Stimulated activated CD4-positive, alpha-beta T cell treated with anti-CD3 and anti-CD28 coated beads, Interleukin-2, amount 100 ng/mL, for 24 hours (primary cell): ENCODE measurements at places on chromosomes 6 and 20.

DNA sequence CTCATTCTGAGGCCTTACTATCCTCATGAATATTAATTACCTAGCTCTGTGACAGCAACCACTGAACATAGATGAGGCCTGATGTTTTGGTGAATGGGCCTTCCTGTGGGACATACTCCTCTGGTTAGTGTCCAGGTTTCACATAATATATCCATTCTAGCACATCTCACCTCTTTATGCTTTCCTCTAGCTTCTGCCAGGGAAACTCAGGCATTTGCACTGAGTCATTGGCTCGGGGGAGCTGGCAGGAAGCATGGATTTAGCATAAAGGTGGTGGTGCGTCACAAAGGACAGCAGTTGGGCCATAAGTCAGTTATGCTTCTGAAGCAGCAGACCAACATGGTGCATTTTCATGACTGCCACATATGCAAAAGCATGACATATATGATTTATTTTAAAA, 37.5 kb upstream of the TMEM170B start:
- DNase-seq: no peak

DNA sequence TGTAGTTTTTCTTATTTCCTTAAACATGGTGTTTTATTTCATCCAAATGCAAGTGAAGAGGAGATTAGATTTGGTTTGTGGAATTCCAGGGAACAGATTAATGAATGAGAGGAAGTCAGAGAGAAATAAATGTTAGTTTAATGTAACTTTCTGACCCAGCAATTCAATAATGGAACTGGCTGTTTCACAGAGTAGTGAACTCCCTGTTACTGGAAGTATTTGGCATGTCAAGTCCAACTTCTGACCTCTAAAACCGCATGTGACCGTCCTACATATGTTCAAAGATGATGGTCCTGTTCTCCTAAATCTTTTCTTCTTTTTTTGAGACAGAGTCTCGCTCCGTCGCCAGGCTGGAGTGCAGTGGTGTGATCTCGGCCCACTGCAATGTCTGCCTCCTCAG, 18.7 kb downstream of the PROCR start:
- no peak for DNase-seq

DNA sequence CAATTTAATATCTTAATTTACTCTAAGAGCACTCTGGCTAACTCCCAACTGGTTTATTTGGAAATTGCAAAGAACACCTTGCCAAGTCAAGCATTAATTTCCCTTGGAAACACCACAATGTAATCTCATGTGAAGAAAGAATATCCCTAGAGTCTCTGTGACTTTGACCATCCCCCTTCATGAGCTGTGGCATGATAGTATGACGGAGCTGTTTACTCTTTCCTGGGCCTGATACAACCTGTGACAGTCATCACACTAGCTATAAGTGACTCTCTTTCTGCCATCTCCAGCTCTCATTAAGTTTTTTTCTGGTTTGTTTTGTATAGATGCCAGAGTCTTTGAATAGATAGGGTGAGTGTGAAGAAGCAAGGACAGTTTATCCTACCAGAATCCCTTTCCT, 470.3 kb upstream of the JARID2 start:
- DNase-seq: no peak

DNA sequence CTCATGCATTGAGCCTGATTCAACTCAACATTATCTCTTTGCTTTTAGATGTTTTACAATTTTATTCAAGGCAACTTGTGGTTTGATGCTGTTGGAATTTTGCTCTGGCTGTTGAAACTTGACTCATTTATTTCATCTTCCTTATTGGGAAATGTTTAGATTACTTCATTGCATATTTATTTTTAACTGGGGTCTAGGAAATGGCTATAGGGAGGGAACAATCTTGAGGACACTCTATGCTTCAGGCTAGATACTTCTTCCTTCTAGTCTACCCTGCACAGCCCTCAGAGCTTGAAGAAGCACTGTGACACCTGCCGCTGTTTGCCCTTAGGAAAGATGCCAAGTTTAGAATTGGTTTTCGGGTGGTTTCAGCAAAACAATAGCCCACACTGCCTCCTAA, 183.4 kb downstream of the ADGRG6 start:
- DNase-seq: no peak

DNA sequence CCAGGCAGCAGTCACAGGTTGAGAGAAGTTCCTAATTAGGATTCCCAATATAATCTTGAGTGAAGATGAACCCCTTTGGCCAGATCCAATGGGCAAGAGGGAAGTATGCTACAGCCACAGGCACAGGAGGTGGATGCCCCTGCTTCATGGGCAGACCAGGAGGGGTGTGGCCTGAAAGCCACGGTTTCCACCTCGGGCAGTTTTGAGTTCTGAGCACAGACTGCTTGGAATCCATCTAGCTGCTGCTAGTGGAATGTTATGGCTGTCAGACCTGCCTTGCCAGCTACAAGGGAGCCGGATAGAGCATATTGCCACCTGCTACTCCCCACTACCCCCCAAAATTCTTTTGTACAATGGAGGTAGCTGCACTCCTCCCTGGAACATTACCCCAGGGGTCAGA, 672.9 kb downstream of the HACE1 start:
- no peak for DNase-seq

DNA sequence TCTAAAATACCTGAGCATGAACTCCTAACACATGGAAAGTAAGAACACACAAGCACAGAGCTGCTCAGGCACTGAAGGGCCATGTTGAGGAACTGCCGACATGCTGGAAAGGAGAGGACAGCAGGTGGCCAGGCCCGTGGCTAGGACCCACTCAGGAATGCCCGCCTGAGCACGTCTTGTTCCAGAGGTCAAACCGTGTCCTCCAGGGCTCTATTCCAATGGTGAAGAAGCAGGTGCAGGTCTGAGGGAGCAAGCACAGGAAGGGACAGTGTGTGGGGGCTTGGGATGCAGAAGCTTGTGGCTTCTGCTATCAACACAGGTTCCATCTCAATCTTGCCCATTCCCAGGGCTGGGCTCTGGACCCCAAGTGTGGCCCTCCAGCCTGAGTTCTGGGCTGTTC, 20.7 kb downstream of the CST9L start:
- no peak for DNase-seq

GRCh38 chr6:132215805-132216204, 185.5 kb downstream of the MOXD1 start:
- no peak for DNase-seq

GRCh38 chr20:8320306-8320705, 188.2 kb downstream of the PLCB1 start:
- DNase-seq: no peak

DNA sequence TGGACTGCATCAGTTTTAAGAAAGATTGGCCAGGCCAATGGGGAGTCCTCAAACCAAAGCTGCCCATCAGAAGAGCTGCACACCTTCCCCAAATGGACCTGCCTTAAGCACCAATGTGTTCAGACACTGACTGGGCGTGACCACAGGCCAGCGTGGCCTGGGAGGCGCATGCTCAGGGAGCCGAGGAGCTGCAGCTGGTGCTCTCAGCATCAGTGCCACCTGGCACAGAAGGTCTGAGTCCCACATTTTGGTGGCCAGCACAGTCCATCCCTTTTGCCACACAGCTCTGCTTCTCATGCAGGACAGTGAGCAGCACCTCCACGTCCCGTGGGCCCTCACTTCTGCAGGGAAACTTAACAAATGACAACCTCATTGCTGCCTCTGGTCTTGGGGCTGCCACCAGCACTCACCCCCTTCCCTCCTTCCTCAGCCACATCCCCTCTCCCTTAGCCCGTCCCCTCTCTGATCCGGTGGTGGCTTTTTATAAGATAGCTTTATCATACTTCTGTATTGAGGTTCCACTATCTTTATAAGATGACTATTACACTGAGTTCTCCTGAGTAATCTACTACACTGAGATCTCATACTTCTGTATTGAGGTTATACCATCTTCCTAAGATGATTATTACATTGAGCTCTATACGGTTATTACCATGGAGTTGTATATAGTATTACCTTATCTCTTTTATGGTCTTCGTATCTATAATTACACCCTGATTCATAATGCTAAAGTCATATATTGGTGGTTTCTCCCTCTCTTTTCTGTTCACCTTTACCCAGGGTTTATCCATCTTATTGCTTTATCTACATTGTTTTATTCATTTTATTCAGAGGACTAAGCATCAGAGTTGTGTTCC, 109.1 kb downstream of the TOX2 start:
- no peak for DNase-seq

DNA sequence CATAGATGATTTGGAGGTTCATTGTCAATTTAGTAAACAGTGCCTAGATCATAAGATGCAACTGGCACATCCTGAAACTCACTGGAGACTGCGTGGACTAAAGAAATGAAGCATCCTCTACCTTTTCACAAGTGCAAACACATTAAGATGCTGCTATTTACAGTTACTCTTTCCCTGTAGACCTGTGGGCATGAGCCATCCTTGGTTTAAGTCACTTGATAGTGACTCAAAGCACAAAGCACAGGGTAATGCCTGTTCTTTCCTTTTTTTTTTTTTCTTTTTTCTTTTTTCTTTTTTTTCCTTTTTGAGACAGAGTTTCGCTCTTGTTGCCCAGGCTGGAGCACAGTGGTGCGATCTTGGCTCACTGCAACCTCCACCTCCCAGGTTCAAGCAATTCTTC, 10.0 kb upstream of the HLA-DQA1 start:
- DNase-seq: no peak

DNA sequence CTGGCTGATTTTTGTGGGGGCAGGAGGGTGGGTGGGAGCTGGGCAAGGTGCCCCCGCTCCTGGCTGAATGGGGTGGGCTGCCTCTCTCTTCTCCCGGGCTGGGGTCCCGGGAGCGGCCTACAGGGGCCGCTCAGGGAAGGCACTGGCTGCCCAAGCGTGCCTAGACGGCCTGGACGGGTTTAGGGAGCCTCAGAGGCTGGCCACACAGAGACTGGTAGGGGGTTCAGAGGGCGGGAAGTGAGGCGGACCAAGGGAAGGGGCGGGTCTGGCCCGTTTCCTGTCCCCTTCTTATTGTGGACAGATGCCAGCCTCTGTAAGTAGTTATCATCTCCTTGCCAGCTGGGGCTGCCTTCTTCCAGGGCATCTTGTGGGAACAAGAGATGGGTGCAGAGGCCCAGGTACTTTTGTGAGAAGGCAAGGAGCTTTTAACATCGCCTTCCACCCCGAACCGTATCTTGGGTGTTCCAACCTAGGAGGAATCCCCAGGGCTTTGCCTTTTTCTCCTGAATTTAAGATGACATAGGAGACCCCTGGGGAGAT, 437 bp downstream of the CD40 start:
- DNase-seq: no peak

DNA sequence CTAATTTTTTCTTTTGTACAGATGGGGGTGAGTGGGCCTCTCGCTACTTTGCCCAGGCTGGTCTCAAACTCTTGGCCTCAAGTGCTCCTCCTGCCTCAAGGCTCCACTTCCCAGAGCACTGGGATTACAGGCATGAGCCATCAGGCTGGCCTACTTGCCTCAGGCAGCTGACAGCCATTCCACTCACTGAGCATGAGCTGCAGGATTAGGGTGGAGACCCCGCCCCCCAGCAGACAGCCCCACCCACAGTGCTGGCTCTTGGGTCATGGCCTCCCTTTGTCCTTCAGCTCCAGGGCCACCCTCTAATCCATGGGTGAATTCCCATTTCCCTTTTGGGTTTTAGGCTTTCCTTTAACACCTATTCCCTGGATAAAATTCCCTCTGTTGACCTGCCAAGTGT, 82.1 kb downstream of the BFSP1 start:
- DNase-seq: no peak

DNA sequence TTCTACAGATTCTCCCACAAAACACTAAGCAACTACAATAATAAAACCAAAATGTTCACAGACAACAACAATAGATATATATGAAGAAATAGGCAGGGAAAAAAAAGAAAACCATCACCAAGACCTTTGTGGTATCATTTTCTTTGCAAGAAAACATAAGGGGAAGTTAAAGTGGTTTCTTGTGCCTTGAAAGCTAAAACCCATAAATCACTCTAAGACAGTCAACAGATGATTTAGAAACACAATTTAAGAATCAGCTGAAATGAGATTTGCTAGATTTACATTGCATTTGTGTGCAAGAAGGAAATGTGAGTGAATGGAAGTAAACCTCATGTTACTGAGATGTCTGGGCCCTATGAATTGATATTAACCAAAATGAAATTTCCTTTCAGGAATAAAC, 1265.4 kb upstream of the GJE1 start:
- no peak for DNase-seq

GRCh38 chr6:56573624-56574023, 69.1 kb downstream of the DST start:
- DNase-seq: no peak

- no peak for DNase-seq
Observed at GRCh38 chr6:157226761-157227160, 96.6 kb downstream of the TMEM242 start.
